HepG2 (cell line): ENCODE measurements at places on chromosomes 4 and X. TPM values are rescaled to one million over a fixed set of nuclear protein-coding genes. Genes with fewer than 3 reads are reported as not detected.
A peak's percentile ranks its signal among the peaks of the same experiment; 100 is the strongest.

The AREG gene
- 2.3 and 6.2 TPM in 2 replicates for total RNA-seq

The TTC29 gene
- total RNA-seq, result not detected in 2 replicates

The STK26 gene
- total RNA-seq, result 47.9 and 78.3 TPM in 2 replicates

GRCh38 chr4:165133150-165133549 is 20.5 kb upstream of the TMEM192 start:
- DNase-seq, result no peak

DNA sequence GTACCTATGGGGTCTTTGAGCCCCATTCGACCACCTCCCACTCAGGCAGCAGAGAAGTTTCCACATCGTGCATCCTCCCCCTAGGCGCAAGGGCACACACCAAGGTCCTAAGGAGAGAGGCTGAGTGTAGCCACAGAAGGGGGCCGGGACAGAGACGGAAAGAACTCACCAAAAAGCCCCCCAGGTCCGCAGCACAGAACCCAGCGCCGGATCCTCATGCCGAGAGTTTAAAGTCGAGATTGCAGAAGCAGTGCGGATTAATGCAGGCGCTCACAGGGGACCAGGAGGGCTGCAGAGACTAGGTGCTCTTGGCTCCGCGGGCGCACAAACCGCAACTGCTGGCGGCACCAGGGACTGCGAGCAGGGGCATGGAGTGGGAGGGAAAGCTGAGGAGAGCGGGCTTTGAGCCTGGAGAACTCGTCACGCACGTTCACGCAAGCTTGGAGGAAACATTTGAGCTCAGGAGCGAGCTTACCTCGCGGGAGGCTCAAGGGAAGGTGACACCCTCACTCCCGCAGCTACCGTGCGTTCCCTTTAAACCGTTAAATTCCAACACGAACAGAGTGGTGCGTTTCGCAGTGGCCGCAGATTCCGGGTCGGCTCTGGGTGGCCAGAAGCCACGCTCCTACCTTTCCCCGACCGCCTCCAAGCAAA is 8.5 kb downstream of the NKX3-2 start:
- DNase-seq, result no peak

DNA sequence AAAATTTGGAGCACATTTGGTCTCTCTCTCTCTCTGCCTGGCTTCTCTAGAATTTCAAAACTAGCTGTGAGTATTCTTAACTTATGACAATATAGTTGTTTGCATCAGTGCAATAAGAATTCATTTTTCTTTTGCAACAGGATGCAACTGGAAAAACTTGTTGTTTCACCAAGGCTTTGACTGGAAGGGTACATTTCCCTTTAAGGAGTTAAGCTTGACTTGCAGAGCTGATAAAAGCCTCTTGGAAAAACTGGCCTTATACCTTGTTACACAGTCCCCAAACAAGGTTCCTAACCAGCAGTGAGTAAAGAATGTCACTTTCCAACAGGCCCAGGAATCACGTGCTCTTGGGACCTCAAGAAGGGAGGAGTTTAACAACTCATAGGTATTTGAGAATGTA is 25.9 kb upstream of the ZNF718 start:
- no peak for DNase-seq

DNA sequence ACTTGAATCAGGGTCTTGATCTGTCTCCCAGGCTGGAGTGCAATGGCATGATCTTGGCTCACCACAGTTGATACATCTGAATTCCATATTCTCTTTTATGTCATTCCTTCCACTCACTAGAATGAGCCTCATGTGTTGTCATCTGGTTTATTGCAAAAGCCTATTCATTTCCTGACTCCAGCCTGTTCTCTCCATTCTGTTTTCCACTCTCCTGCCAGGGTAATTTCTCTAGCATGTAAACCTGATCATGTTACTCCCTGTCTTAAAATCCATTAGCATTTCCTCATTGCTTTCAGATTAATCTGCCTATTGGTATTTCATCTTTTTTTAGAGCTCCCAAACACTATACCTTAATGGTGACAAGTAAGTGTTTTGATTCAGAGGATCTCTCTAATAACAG is 4.3 kb upstream of the DDX60L start:
- DNase-seq, result no peak

The OR13H1 gene
- total RNA-seq, result not detected in 2 replicates

The SATL1 gene
- total RNA-seq, result not detected in 2 replicates

GRCh38 chr4:35725131-35725530 is 519.2 kb downstream of the ARAP2 start:
- peak; percentile 22 for DNase-seq

DNA sequence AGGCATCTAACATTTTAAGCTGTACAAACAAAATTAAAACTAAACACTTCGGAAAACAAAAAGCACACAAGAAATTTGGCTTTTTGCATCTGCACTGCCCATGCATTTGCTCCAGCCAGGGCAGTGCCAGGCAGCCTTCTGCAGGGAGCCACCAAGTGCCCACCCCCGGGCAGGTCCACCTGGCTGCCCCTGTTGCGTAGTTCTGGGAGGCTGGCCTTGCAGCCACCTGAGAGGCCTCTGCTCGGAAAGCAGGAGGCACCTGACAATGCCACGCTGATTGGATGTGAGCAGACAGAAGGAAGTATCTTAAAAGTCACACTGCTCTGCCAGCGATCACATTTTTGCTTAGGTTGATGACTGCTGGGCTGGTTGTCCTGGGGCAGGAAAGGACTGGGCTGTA is 3.5 kb downstream of the TMEM271 start:
- DNase-seq, result no peak

- peak; percentile 29 for DNase-seq
Observed at GRCh38 chrX:7170898-7171297, 22.9 kb upstream of the PUDP start.

DNA sequence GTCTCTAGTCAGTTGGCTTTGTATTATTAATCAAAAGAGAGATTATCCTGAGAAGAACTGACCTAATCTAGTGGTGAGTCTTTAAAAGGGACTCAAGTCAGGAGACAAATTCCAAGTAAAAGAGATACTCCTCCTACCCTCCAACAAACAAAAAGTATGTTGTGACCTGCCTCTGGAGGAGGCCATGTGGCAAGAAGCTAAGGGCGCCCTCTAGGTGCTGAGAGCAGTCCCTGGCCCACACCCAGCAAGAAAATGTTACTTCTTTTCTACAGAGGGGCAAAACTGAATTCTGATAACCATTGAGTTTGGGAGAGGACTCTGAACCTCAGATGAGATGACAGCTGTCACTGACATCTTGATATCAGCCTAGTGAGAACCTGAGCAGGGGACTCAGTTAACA is 953.6 kb upstream of the AGA start:
- no peak for DNase-seq

DNA sequence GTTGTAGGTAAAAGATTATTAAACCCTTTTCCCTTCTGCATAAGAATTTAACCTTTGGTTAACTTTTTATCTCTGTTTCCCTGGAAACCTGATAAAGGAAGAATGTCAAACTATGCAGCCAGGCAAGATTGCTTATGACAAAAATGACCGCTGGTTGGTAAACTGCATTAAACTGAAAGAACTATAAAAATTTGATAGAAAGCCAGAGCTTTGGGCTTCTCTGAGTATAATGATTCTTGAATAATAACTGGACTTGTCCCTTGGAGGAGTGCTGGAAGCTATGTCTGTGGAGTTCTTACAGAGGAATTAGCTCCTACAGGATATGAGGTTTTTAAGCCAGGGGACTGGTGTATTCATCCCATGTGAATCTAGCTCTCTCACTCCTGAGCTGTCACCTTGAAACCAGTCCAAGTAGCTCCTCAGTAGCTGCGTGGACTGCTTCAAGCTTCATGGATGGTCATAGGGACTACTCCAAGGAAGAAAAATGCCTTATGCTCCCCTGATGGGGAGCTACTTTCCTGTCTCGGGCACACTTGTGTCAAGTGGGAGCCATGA is 52.0 kb downstream of the RASL11B start:
- peak; percentile 27 for DNase-seq
